ENCODE measurements at places on chromosomes 2 and 18. TPM values are rescaled to one million over a fixed set of nuclear protein-coding genes. Genes with fewer than 3 reads are reported as not detected.

DNA sequence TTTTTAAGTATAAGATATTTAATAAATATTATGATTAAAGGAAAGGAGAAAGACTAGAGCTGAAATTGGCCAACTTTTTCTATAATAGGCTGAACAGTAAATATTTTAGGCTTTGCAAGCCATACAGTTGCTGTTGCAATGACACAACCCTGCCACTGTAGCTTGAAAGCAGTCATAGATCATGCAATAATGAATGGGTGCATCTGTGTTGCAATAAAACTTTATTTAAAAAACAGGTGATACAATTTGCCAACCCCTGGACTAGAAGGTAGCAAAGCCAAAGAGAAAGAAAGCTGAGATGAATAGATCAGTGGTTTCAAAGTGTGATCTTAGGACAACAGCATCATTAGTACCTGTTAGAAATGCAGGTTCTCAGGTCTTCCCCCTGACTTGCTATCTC is 219.1 kb downstream of the SETBP1 start:
- DNase-seq: no peak

DNA sequence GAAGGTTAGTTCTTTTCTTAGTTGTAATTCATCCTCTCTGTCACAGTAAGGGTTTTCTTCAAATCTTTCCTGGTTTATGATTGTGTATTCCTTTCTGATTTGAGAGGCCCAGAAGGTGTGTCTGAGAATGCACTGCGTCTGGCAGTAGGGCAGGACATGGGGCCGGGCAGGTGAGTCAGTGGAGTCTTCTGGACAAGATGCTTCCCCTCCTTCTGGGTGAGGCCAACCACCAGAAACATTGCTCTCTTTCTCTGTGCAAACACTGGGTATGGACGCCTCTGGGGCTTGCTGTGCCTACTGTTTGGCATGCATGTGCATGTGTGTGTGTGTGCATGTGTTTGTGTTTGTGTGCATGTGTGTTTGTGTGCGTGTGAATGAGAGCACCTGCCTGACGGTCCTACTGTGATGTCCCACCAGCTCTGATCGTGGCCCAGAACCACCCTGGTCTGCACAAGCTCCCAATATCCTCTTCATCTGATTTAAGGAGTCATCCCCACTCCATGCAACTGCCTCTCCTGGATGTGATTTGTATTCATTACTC is 93.2 kb upstream of the DLX2 start:
- DNase-seq: peak; percentile 90

- DNase-seq: no peak
Observed at GRCh38 chr2:30714811-30715709, 92.2 kb downstream of the CAPN13 start.

GRCh38 chr2:44166096-44166495 is 2.6 kb upstream of the PPM1B start:
- DNase-seq: no peak

- DNase-seq: no peak
Observed at GRCh38 chr2:127145280-127145895, 38.4 kb upstream of the BIN1 start.

The IGFBP2 gene
- polyA plus RNA-seq: 55.5 TPM

The NT5C1B gene
- polyA plus RNA-seq: not detected

The DSG1 gene
- polyA plus RNA-seq: 0.07 TPM

Measured in foreskin keratinocyte (primary cell).